GM18507 (cell line): ENCODE measurements at places on chromosomes 1 and 21.

DNA sequence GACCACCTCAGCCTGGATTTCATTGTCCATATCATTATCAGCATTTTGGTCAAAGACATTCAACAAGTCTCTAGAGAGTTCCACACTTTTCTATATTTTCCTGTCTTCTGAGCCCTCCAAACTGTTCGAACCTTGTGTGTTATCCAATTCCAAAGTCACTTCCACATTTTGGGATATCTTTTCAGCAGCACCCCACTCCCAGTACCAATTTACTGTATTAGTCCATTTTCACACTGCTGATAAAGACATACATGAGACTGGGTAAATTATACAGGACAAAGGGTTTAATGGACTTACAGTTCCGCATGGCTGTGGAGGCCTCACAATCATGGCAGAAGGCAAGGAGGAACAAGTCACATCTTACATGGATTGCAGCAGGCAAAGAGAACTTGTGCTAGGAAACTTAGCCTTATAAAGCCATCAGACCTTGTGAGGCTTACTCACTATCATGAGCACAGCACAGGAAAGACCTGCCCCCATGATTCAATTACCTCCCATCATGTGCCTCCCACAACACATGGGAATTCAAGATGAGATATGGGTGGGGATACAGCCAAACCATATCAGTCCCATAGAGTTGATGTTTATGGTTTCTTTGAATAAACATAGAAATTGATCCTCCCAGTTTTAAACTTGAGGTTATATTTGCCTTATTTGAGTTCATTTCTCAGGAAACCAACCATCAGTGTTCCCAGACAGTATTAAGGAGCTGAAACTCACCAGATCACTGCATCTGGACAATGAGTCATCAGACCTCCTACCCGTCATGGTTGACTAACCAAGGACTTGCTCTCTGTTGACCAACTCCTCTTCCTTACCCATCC, 322.7 kb upstream of the DUSP10 start:
- no peak for DNase-seq

DNA sequence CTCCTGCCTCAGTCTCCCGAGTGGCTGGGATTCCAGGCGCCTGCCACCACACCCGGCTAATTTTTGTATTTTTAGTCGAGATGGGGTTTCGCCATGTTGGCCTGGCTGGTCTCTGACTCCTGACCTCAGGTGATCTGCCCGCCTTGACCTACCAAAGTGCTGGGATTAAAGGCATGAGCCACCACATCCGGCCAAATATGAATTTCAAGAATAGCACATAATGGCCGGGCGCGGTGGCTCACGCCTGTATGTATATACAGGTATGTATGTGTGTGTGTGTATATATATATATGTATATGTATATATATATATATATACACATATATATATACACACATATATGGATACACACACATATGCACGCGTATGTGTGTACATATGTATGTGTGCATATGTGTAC, 95.2 kb downstream of the ZP4 start:
- DNase-seq, result no peak

DNA sequence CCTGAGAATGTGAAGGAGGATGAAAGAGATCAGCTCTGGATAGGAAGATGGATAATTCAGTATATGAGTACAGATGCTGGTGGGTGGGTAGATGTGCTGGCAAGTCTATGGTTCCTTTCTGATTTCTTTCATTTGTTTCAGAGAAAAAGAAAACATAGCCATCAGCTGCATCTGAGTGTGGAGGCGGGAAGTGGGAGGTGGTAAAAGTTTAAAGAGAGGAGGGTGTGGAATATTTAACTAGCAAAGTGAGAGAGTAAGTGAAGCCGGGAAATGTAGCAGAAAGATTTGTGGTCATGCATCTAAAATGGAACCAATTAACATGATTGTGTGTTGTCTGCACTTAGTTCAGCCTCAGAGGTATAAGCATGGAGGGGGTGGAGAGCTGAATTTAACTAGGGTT, 16.4 kb downstream of the RPE65 start:
- DNase-seq, result no peak

DNA sequence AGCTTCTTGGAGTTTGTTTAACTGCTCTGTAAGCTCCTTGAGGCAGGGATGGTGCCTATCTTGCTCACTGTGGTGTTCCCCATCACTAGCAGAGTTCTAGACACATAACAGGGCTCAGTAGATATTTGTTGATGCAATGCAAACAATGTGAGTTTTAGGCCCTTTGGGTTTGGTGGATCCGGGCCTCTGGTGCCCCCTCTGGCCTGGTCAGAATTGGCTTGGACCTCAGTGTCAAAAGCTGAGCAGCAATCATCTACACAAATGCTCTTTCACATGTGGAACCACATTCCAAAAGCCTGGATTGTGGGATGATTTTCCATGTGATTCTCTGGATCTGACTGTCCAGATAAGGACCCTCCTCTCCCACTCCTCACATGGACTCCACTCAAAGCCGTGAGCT, 53.4 kb upstream of the BCAR3 start:
- no peak for DNase-seq

- DNase-seq, result no peak
Observed at GRCh38 chr1:160307118-160307791, 22.3 kb upstream of the PEX19 start.

- no peak for DNase-seq
Observed at GRCh38 chr1:226606311-226607267, 58.0 kb downstream of the STUM start.

DNA sequence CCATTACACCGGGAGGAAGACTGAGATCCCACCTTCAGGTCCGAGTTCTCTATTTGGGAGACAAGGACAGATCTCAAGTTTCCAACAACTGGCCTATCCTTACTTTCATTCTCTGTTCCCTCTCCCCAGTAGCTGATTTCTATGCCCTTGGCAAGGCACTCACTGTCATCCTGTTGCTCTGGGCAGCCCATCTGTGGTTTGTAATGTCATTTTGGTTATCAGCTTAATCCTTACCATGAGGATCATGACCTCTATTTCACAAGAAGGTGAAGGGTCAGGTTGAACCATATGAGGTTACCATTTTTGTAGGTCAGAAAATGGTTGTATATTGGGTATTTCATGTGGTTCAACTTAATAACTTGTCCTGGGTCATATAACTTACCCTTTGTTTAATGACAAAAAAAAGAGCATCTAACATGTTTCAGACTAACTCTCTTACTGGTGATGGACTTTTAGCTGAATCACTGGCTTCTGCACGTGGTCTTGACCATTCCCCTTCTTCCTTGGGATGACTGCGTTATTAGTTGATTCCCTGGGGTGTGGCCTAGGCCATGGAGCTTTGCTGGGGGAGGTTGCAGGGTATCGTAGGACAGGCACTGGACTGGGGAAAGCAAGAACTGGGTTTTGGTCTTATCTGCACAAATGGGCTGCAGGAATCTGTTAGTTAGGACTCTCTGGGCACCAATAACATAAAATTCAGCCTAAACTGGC, 120.2 kb downstream of the ACTL8 start:
- DNase-seq, result no peak
